Urothelium cell line (cell line): ENCODE measurements at places on chromosomes 16 and 17.

DNA sequence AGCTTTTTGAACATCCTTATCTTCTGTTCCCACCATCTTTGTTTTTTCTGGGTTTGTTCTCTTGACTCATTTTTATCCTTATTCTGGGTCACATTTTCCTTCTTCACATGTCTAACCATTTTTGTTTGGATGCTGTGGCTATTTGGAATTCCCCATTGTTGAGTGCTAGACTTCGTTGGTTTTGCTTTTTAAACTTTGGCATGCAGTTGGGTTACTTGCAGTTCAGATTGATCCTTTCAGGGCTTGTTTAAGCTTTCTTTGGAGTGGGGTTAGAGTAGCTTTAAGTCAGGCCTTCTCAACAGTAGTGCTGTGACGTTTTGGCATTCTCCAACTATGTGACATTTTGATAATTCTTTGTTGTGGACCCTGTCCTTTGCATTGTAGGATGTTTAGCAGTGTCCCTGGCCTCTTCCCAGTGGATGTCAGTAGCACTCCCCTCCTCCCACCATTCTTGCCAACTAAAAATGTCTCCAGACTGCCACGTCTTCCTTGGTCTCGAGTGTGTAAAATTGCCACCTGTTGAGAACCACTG, 21.1 kb downstream of the PRMT7 start:
- no peak for DNase-seq

- no peak for DNase-seq
These were observed 31.7 kb upstream of the LCMT1 start for GRCh38 chr16:25079637-25080378.

DNA sequence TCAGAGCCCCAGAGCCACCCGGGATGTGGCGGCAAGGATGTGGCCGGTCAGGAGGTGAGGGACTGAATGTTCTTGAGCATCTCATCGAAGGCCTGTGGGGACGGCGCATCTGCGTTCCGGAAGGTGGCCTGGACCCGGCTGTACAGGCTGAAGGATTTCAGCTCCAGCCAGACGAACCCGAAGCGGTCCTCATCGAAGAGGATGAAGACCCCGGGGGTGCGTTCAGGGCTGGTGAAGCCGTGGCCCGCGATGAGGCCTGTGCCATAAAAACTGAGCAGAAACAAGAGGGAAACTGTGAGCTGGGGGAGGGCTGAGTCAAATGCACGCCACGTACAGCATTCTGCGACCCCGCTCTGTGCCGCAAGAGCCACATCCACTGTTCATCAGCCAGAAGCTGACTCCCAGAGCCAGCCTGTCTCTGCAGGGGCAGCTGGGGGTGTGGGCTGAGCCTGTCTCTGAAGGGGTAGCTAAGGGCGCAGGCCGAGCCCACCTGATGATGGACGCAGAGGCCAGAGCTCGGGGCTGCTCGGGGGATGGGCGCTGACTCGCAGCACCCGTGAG, 14.1 kb upstream of the C16orf95 start:
- no peak for DNase-seq

- DNase-seq: no peak
These were observed at the start of gene KRT20 for GRCh38 chr17:40884708-40885512. Gene KRT20 (minus strand): TSS chr17:40885242. CDS start chr17:40885185, 57 bp downstream.

DNA sequence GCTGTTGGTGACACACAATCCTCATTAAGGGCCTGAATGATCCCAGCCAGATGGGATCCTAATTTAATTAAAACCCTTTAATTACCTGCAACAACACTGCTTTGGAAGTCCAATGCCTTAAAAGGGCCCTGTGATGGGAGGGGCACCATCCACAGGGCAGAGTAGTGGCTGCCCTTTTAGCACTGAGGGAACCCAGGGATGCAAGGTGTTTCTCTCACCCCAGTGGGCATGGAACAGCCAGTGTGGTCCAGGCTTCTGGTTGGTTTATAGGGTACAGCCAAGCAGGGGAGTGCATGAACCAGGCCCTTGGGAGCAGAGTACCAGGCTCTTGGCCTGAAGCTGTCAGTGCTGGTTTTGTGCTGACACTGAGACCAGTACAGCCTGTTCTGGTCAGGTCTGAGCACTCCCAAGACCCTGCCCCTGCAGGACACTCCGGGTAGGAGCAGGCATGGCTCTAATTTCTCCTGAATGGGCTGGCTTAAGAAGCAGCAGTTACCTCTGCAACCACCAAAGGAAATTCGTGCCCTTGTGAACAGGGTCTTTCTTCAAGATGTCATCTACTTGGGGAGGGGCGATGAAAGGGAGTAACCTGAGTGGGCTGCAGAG, 9.9 kb downstream of the NXPH3 start:
- no peak for DNase-seq

DNA sequence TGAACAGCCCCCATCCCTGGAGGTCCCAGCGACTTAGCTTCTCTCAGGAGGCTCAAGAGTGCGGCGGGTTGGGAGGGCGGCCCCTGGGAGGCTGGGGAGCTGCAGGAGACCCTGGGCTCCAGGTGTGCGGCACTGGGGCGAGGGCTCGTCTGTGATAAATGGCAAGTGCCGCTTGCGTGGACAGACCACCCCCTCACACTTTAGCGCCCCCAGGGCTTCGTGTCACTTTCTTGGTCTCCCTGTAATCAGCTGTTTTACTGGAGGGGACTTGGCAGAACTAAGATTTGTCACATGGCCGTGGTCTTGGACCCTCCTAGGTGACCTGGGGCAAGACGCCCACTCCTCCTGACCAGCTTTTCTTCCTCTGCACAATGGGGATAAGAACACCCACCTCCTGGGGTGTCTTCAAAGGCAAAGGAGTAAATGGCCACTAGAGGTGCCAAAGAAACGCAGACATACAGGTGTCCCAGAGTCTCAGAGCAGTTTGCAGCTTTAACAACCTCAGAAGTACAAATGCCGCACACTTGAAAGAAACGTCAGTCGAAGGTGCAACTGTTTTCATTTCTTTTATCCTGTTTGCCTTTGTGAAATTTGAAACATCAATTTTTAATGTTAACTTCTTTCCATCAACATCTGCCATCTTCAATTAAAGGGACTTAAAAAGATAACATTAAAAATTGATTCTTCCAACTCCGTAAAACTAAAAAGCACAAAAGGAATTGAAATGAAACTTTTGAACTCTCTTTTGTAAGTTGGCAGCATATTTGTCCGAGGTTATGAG, 946 bp downstream of the OSGIN1 start:
- DNase-seq: peak; percentile 69

DNA sequence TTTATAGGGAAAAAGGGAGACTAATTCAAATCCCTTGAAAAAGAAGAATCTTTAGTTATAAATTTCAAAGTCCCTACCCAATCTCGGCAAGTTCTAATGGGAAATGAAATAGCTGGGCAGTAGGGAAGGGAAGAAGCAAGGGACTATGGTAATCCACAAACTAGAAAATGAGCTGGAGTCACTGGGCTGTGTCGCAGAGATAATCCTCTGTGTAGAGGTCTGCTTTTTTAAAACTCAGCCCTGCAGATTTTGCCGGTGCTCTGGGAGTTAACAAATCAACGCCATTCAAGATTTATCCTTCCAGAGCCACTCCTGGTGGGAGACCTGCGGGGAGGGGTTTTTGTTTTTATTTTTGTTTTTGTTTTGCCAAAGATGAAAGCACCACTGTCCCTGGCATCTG, 20.8 kb downstream of the SNX11 start:
- no peak for DNase-seq

GRCh38 chr17:49456183-49456965, 38.7 kb upstream of the NGFR start:
- peak; percentile 85 for DNase-seq

GRCh38 chr17:77534137-77534536, 393.4 kb downstream of the SEC14L1 start:
- DNase-seq: no peak

GRCh38 chr16:77297996-77298395, 98.8 kb downstream of the SYCE1L start:
- no peak for DNase-seq

DNA sequence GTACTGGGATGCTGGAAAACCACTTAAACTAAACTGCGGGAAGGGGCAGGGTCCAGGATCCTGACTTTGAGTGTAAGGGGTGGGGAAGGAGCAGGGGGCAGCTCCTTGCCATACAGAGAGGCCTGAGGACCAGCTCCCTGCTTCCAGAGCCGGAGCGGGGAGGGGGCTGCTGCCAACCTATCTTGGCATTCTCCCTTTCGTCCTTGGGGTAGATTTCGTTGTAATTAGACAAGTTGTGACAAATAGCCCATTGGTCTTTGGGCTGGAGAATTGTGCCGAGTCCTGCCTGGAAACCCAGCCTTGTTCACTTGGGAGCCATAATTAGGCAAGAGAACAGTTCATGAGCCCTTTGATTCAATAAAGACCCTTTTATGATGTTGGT, 175.5 kb downstream of the RAB11FIP4 start:
- no peak for DNase-seq

GRCh38 chr16:85126705-85127378, 14.6 kb upstream of the CIBAR2 start:
- peak; percentile 91 for DNase-seq

DNA sequence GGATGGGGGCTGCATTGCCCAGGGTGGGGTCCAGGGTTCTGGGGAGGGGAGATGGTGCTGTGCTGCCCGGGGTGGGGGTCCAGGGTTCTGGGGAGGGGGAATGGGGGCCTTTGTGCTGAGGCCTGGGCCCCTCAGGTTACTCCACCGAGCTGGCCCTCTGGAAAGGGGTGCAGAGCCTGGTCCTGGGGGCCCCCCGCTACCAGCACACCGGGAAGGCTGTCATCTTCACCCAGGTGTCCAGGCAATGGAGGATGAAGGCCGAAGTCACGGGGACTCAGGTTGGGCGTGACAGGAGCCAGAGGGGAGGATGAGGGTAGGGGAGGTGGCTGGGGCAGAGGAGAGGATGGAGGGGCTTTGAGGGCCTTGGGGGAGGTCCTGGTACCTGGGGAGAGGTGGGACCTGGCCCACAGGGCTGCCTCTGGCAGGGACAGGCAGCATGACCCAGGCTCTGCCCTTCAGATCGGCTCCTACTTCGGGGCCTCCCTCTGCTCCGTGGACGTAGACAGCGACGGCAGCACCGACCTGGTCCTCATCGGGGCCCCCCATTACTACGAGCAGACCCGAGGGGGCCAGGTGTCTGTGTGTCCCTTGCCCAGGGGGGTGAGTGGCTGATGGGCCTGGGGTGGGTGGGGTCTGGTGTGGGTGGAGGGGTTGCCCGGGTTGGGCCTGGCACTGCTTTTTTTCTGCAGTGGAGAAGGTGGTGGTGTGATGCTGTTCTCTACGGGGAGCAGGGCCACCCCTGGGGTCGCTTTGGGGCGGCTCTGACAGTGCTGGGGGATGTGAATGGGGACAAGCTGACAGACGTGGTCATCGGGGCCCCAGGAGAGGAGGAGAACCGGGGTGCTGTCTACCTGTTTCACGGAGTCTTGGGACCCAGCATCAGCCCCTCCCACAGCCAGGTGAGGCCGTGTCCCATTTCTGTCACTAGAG, 7.8 kb downstream of the ITGAX start:
- DNase-seq: no peak

DNA sequence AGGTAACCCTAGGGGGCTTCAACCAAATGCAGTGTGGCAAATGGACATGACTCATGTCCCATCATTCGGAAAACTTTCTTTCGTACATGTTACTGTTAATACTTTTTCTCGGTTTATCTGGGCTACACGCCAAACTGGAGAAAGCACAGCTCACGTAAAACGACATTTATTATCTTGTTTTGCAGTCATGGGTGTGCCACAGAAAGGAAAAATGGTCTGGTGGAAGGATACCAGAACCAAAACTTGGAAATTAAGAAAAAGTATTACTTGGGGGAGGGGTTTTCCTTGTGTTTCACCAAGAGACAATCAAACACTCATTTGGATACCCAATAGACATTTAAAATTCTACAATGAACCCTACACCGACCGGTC, 23.6 kb downstream of the ALOX15B start:
- DNase-seq: no peak

DNA sequence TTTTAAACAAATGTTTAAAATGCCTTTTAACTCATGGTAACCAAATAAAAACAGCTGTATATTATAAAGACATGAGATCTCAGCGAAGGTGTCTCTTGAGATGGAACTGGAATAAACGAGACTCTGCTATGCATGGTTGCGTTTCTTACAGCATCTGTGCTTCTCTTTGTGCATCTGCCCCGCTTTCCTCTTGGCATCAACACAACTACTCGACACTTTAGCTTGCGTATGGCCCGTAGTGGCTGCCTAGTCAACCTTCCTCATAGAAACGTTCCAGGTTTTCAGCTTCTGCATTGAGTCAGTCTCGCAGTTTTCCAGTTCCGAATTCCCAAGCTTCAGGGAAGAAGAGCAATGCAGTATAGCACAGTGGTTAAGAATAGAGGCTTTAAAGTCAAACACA, 214.9 kb downstream of the CEP112 start:
- DNase-seq: no peak

GRCh38 chr17:5042157-5043022, 7.2 kb upstream of the SLC52A1 start:
- DNase-seq: no peak

DNA sequence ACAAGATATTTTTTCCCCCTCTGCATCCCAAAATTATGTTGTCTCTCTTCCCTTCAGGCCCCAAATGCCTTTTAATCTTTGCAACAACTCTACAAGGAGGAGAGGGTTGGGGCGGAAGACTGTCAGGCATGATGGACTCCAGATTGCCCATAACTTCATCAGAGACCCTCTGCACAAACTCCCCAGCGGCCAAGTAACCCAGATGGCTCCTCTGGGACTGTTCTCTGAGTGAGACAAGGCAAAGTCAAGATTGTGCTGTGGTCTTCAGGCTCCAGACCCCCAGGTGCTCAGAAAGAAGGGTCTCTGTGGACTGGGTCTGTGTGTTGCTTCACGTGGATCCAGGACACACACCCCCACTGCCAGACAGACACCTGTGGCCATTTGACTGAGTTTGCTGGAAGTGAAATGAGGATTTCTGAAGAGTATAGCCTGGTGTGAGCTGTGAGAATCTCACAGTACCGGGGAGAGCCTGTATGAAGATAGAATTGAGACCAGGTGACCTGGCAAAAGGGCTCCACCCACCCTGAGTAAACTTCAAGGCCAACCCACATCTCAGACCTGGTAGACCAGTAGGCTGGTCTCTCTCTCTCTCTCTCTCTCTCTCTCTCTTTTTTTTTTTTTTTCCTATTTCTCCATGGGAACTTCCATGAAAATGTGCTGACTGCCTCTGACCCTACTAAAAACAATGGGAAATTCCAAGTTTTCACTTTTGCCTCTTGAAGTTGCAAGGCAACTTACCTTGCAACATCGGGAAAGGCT, 354.1 kb downstream of the SOX9 start:
- DNase-seq: no peak

GRCh38 chr16:79560318-79560717, 40.2 kb downstream of the MAF start:
- no peak for DNase-seq

- DNase-seq: no peak
These were observed 13.6 kb upstream of the KPNA2 start for GRCh38 chr17:68021963-68022362.
